Brain microvascular endothelial cell (primary cell): ENCODE measurements at places on chromosomes 4 and X.

GRCh38 chr4:152156442-152156841, 379.4 kb downstream of the FBXW7 start:
- no peak for DNase-seq

- DNase-seq, result no peak
These were observed 469.0 kb upstream of the PRKX start for GRCh38 chrX:4182408-4182806.

GRCh38 chr4:18980516-18981233, 959.1 kb upstream of the LCORL start:
- no peak for DNase-seq

DNA sequence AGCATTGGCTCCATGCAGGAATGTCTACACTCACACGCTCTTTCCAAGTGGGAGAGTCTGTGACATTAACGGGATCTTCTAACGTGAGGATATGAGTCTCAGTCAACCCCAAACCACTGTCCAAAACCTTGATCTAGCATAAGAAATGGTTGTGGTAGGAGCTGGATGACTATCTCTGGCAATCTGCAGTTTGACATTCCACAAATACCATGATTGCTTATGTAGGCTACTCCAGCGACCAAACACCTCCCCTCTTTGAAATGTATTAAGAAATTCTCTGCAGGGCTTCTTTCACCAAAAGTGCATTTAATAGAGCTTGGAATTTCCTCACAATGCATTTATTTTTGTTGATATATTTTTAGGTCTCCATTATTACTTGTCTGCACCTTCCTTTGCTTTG, 14.1 kb upstream of the STX18 start:
- DNase-seq, result peak; percentile 85

DNA sequence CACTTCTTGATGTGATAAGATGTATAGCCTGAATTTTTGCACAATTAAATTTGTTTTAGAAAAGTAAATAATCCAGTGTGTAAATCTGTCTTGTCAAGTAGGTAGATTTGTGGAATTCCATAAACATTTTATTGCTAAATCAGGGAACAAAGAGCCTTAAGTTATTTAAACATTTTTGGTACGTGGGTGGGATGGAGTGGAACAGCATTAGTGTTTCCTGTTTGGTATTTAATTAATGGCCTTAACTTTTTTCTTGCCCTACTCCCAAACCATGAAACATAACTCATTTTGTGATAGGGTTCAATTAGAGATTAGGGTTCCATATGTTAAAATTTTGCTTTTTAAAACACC, 5.1 kb downstream of the NUDT9 start:
- no peak for DNase-seq

DNA sequence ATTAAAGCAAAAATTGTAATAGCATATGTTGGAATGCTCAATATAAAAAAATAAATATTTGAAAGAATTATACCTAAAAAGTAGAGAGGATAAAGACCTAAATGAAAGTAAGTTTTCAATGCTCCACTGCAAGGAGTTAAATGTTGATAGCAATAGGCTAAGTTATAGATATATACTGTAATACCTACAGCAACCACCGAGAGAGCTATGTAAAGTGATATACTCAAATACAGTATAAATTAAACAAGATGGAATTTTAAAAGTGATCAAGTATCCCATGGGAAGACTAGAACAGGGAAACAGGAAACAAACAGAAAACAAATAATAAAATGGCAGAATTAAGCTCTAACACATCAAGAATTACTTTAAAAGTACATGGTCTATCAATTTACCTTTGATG, 73.9 kb downstream of the CASP3 start:
- DNase-seq, result no peak

DNA sequence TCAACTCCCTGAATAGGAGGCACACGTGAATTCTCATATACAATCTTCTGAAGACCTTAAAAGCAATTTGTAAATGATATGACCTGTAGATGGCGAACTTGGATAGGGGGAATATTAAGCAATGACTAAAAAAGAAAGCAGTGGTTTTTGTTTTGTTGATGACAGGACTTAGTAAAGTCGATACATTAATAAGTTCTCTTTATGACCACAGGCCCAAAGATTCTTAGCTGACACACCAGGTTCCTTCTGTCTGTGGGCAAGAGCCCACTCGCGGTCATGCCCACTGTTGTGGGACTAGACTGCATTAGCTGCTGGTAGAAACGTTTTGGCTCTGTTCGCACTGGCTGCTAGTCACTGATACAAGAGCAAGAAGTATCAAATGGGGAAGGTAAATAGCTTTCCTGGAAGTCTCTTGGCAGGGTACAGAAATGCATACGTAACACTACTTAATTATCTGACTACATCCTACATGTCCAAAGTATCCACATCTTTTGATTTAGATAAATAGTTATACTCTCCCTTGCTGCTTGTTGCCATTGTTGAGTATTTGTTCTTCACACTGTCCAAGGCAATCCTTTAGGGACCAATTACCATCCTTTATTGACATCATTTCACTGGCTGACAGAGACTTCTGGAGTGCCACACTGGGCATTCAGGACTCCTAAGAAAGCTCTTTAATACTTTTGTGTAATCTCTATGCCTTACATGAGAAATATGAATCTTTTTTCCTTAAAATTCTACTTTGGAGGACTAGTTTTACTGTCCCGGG, 31.0 kb downstream of the ALPK1 start:
- peak; percentile 36 for DNase-seq

GRCh38 chr4:183098723-183099536, at the start of gene WWC2:
Gene WWC2 (plus strand): TSS chr4:183099257. CDS start chr4:183099492, 235 bp downstream.
- peak; percentile 84 for DNase-seq

GRCh38 chr4:122622400-122622799, 1.5 kb upstream of the IL21 start:
- no peak for DNase-seq

DNA sequence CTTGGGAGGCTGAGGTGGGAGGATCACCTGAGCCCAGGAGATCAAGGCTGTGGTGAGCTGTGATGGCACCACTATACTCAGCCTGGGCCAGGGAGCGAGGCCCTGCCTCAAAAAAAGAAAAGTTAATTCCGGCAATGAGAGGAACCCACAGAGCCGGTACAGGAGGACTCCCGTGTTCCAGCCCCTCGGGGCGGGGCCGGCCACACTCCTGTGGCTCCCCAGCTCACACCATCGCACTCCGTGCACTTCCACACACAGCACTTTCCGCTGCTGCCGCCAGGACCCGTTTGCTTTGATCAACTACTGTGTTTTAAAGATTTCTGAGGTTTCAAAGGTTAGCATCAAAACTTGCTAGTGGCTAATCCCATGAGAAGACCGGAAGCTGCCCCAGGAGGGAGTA, 171.7 kb downstream of the AFAP1 start:
- no peak for DNase-seq

DNA sequence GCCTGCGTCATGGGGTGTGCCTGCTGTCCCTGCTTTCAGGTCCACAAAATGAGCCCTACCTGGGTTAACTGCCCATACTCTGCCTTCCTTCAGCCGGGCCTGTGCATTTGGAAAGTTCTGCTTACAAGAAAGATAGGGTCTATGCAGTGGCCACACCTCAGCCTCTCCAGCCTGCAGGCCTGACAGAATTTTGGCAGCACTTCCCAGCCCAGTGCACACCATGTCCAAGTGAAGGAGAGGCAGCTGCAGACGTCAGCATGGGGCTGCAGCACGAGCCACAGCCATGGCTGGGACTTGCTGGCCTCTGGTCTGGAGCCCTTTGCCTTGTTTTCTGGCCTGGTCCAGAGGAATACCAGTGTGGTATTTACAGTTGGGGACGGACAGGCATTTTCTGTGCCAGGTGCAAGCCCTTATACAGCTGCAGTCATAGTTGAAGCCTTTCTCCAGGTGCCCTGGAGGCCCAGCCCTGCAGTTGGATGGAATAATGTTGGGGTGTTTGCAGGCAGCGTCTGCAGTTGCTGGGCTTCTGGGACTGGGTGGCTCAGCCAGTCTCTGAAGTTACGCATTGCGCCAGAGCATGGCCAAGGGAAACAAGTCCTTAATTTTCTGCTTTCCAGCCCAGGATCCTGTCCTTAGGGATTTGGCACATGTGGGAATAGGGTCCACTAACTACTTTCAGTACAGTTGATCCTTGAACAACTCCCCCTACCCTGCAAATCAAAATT, 26.2 kb downstream of the JADE1 start:
- DNase-seq, result no peak

- peak; percentile 91 for DNase-seq
These were observed 4.5 kb downstream of the G6PD start for GRCh38 chrX:154541896-154542722.

GRCh38 chr4:113331811-113332210, 282.4 kb downstream of the ANK2 start:
- DNase-seq, result no peak

GRCh38 chr4:137655302-137655701, 123.0 kb upstream of the PCDH18 start:
- DNase-seq, result no peak

DNA sequence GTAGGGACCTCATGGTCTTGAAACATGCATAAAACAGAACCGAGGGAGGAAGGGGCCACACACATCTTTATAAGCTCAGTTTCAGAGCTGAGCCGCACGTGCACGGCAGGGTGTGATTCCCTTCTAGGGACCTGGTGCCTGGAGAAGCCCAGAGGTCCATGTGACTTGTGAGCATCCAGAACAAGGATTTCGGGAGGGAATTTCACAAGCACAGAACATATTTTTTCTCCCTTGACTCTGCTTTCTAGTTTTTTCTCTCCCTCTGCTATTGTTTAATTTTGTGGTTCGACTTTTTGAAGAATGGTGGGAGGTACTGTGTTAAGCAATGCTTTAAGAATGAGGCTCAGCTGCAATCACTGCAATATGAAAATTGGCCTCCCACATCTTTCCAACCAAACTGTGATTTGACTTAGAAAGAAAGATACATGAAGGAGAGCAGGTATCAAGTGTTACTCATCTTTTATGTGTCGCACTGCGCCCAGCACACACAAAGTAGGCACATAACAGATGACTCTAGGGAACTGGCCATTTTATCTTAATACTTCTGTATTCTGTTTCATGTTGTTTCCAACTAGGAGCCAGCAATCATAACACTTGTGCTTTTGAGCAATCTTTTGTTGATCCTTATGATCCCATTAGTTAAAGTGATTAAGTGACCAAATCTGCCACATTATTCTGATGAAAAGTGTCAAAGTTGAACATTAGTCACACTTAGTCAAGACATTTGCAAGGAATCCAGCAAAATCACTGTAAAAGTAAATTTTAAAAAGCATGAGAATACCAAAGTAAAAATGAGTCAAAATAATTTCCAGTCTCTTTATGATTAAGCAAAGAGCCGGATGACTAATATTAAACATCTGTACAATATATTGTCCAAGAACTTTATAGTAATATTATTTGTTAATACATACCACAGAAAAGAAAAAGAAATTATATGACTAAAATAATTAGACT, 86.4 kb downstream of the SHISA3 start:
- DNase-seq, result no peak

DNA sequence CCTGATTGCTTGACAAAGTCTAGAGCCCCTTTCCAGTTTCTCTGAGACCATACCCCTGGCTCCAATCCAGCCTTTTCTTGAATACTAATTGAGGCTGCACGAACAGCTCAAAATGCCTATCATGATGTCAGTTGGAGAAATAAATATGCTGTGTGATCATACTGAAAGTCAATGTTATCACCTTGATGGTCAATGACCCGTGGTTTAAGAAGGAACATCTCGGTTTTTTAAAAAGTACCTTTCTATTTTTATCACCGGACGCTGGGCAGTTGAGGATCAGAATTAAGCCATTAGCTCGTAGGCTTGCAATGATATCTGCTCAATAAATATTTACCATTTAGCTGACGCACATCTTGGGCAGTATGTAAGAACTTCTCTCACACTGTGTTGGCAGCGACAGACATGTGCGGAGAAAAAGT, 852 bp upstream of the WDR44 start:
- DNase-seq, result no peak

- no peak for DNase-seq
These were observed 56.2 kb downstream of the METTL14 start for GRCh38 chr4:118741301-118741855.

DNA sequence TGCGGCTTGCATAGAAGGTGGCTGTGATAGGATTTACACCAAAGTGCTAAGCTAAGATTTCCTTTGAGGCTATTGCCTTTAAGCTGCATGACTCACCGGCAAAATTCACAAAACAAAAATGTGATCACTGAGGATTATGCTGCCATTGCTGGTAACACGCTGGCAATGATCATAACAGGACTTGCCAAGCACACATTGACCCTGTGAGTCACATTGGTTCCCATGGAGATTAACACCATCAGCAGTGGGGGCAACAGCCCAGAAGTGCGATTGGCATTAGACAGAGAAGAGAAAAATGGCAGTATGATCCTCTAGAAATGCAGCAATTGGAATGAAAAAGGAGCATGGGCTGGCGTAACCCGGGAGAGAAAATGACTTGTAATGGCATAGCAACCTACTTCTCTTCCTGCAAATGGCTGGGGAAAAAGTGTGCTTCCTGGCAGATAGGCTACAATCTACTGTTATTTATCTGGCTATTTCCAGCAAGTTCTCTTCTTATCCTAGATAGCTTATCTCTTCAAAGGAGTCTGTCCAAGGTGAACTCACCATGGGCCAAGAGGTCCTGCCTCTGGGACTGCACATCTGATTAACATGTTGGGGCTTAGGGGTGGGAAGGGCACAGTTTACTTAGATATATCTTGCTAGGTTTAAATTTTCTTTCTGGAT, 314.2 kb upstream of the IGFBP7 start:
- peak; percentile 80 for DNase-seq

GRCh38 chrX:9730752-9731151, 34.9 kb downstream of the GPR143 start:
- no peak for DNase-seq
